ENCODE measurements at places on chromosomes 4 and X.

DNA sequence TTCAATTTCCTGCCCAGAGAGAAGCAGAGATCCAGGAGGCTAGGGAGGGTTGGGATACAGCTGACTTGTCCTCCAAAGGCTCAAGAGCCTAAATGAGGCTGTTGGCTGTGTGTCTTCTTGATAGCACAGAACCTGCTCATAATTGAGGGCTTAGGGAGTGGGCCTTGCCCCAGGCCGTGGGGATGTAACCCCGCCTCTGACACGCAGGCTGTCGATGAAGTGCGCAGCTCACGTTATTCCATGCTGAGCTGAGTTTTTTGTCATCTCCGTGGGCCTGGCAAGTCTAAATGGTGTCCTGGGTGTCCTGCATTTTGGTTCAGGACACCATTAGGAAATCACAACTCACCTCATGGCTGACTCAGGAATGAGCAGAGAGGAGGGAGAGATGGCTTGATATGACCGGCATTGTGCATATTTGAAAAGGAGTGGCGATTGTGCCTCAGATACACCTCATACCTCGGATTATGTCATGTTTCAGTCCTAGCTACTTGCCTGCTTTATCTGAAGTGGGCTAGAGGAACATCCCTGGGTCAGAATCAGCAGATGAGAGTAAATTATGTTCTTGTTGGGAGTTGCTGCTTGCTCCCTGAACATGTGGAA is 43.7 kb downstream of the FHDC1 start:
- no peak for DNase-seq

GRCh38 chr4:43846111-43846587 is 602.5 kb downstream of the KCTD8 start:
- DNase-seq, result no peak

- no peak for DNase-seq
Observed at GRCh38 chrX:97311066-97311778, 427.5 kb downstream of the RPA4 start.

DNA sequence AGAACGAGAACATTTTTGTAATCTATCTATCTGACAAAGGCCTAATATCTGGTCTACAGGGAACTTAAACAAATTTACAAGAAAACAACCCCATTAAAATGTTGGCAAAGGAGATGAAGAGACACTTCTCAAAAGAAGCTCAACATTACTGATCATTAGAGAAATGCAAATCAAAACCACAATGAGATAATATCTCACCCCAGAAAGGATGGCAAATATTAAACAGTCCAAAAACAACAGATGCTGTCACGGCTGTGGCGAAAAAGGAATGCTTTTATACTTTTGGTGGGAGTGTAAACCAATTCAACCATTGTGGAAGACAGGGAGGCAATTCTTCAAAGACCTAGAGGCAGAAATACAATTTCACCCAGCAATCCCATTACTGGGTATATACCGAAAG is 2284.8 kb downstream of the ARAP2 start:
- no peak for DNase-seq

DNA sequence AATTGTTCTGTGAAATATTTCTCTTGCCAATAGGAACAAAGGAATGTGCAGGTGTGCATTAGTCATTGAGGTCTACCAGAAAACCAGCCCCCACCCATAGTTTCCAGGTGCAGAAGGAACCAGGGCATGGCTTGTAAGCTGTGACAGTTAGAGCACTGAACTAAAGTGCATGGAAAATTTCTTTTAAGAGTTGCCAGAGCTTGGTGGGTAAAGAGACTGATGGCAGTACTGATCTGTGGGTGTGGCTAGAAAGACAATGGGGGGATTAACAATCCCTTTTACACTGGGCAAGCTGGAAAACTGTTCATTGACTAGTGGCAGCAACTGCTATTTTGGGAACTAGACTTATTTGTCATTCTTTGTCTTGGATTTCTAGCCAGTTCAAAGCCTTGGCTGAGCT is 326.9 kb downstream of the PCDH19 start:
- no peak for DNase-seq

- DNase-seq, result peak; percentile 33
Observed at GRCh38 chrX:71098302-71098701, 2.7 kb downstream of the FOXO4 start.

GRCh38 chr4:13541720-13542576 is 2.4 kb downstream of the NKX3-2 start:
- DNase-seq, result no peak

DNA sequence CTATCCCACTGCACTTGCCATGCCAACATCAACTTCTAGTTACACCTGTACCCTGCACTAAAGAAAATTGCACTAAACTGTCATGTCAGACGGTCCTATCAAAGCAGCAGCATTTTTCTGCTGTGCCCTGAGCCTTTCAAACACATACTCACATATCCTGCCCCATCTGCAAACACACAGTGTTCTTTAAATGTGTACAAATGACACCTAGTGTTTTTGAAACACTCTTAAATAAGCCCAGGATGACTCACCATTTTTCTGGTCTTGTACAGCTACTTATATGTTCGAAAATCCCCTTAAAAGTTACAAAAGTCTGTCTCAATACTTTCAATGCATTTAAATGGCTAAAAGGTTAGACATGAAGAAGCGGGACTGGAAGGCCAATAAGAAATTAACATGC is 346.7 kb upstream of the PPARGC1A start:
- DNase-seq, result no peak

GRCh38 chrX:47174846-47175587 is 18.6 kb upstream of the UBA1 start:
- no peak for DNase-seq

- no peak for DNase-seq
Observed at GRCh38 chr4:119477412-119478053, 151.1 kb downstream of the PDE5A start.

- no peak for DNase-seq
Observed at GRCh38 chr4:23957465-23957864, 67.6 kb upstream of the PPARGC1A start.

DNA sequence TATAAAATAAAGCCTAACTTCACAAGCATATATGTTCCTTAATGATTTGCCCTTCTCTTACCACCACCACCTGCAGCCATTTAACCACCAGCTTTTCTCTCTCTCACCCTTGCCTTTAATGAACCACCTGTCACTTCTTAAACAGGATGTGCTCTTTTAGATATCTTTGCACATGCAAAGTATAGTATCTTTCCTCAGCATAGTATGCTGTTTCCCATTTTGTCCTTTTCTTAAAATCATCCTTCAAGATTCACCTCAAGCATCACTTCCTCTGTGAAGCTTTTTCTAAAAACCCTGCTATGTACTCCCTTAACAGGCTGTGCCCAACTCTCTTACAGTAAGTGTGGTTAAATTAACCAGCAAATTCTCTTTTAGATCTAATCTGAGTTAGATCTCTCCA is 8.2 kb upstream of the CNOT6L start:
- DNase-seq, result no peak

- DNase-seq, result peak; percentile 10
Observed at GRCh38 chr4:126604268-126604867, 1028.4 kb upstream of the INTU start.

GRCh38 chrX:102517326-102517725 is 787 bp upstream of the TMSB15A start:
- no peak for DNase-seq

DNA sequence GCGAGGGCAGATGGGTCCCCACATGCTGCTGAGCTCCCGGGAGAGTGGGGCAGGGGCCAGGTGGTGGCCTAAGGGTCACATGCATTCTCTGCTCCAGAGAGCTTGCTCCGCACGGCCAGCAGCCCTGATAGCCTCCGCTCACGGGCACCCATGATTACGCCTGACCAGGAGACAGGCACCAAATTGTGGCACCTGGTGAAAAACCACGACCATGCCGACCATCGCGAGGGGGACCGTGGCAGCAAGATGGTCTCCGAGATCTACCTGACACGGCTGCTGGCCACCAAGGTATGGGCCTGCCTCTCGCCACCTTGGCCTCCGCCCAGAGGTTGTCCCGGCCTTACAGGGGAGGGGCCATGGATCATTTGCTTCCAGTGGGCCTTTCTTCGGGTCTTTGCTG is 9.2 kb downstream of the LAGE3 start:
- no peak for DNase-seq

- DNase-seq, result no peak
Observed at GRCh38 chr4:20337261-20337664, 85.6 kb downstream of the SLIT2 start.

DNA sequence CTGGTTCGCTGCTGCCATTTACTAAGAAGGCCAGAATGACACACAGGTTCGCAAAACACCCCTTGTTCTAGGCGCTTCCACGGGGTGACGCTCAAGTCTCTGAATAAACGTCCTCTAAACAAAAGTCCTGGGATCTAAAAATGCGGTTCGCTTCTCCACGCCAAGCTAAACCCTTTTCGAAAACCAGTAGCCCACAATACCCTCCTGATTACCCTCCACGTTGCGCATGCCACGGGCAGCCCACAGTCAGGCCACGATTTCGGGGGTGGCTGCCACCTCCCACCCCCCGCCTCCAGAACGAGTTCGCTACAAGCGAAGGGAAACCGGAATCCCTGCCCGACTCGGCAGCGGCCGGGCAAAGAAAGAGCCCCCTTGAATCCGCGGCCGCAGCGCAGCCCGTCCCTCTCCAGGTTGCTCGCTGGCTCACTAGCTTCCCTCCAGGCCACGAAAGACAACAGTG is 423 bp downstream of the RPL39 start:
- DNase-seq, result no peak

- DNase-seq, result no peak
Observed at GRCh38 chr4:6917461-6918271, 8.0 kb downstream of the TBC1D14 start.

- peak; percentile 44 for DNase-seq
Observed at GRCh38 chrX:53682885-53683555, 3.5 kb downstream of the HUWE1 start.

DNA sequence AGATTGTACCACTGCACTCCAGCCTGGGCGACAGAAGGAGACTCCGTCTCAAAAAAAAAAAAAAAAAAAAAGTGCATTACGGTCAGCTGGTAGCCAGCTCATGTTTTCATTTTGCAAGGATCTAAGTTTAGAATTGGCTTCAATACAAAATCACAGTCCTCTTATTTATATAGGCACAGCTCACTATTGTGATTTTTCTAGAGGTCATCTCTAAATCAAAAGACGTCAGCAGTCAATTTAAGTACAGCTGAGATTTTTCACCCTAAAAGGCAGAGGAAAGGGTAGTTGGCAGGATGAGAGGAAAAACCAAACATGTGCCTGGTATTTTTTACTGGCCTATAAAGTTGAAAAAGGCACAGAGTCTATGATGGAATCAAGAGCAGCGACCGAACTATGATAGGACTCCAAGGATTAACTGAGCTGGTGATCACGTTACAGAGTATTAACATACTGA is 30.8 kb downstream of the ASB5 start:
- no peak for DNase-seq

- no peak for DNase-seq
Observed at GRCh38 chr4:113469926-113470325, 291.6 kb downstream of the CAMK2D start.
